ENCODE measurements at places on chromosomes 11 and 22. TPM values are rescaled to one million over a fixed set of nuclear protein-coding genes. Genes with fewer than 3 reads are reported as not detected.

TIMM10 gene
- 25.4 TPM for total RNA-seq

APLNR gene
- total RNA-seq = not detected

EIF4ENIF1 gene
- 42.4 TPM for total RNA-seq

FOXRED2 gene
- total RNA-seq = 28.0 TPM

CCDC87 gene
- total RNA-seq = 0.47 TPM

MARK2 gene
- 13.5 TPM for total RNA-seq

TMEM121B gene
- total RNA-seq = 0.46 TPM

ZNF202 gene
- total RNA-seq = 20.8 TPM

CECR2 gene
- 0.87 TPM for total RNA-seq

ALDH3B1 gene
- total RNA-seq = 11.4 TPM

ENTHD1 gene
- not detected for total RNA-seq

KDM4E gene
- total RNA-seq = not detected

SLC22A8 gene
- total RNA-seq = not detected

POU2AF2 gene
- 1.6 TPM for total RNA-seq

GAL gene
- 1.4 TPM for total RNA-seq

MS4A1 gene
- 0.74 TPM for total RNA-seq

SMC1B gene
- not detected for total RNA-seq

ABCC8 gene
- total RNA-seq = 0.92 TPM

APOL1 gene
- 11.4 TPM for total RNA-seq

DSCAML1 gene
- total RNA-seq = 8.2 TPM

MRGPRX3 gene
- not detected for total RNA-seq

KCNQ1OT1 gene
- 3.9 TPM for total RNA-seq

RIC3 gene
- 30.2 TPM for total RNA-seq

OR56A1 gene
- not detected for total RNA-seq

GRM5 gene
- not detected for total RNA-seq

ZP1 gene
- not detected for total RNA-seq

SMIM35 gene
- not detected for total RNA-seq

ZDHHC13 gene
- total RNA-seq = 15.4 TPM

LGALS12 gene
- total RNA-seq = 0.92 TPM

CHEK2 gene
- total RNA-seq = 12.0 TPM

OR51B5 gene
- total RNA-seq = 2.0 TPM

IGF2 gene
- total RNA-seq = 135 TPM

SMTNL1 gene
- not detected for total RNA-seq

PTPN5 gene
- total RNA-seq = 0.60 TPM

VPREB1 gene
- not detected for total RNA-seq

ART1 gene
- not detected for total RNA-seq

RAB3IL1 gene
- 21.8 TPM for total RNA-seq

APLP2 gene
- total RNA-seq = 260 TPM

SLC17A6 gene
- total RNA-seq = not detected

MS4A15 gene
- total RNA-seq = not detected

DNHD1 gene
- total RNA-seq = 9.3 TPM

AGBL2 gene
- 3.0 TPM for total RNA-seq

DNAJB7 gene
- not detected for total RNA-seq

TST gene
- total RNA-seq = 54.4 TPM

ACAD8 gene
- total RNA-seq = 16.1 TPM

GGTLC2 gene
- not detected for total RNA-seq

BID gene
- total RNA-seq = 6.1 TPM

SPINDOC gene
- 19.5 TPM for total RNA-seq

DMC1 gene
- total RNA-seq = 2.6 TPM

ANGPTL5 gene
- 16.8 TPM for total RNA-seq

MRPL49 gene
- total RNA-seq = 61.6 TPM

IL18BP gene
- total RNA-seq = 12.0 TPM

MAP6 gene
- total RNA-seq = 2.1 TPM

ACTN3 gene
- 0.25 TPM for total RNA-seq

PTGDR2 gene
- 0.46 TPM for total RNA-seq

DLG2 gene
- 14.8 TPM for total RNA-seq

BTG4 gene
- not detected for total RNA-seq

YAP1 gene
- total RNA-seq = 158 TPM
